ENCODE measurements at places on chromosomes 7 and 10.

- DNase-seq, result no peak
These were observed 281.4 kb upstream of the NFE2L3 start for GRCh38 chr7:25870574-25870973.

GRCh38 chr7:32089678-32090077, 19.5 kb upstream of the PDE1C start:
- DNase-seq, result no peak

DNA sequence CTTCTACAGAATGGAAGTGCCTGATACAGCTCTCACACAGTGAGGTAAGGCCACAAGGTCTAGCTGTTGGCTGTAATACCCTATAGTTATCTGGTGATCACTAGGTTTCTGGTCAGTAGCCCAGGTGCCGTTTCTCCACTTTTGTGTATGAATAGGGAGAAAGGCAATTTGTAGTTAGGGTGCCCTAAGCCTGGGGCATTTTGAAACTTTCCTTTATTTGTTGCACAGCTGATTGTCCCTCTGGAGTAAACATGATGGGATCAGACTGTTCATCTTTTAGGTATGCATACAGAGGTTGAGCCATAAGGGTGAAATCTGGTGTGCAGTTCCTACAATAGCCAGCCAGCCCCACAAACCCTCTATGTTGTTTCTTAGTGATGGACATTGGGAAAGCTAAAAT, 112.4 kb downstream of the ANKRD26 start:
- DNase-seq, result no peak

DNA sequence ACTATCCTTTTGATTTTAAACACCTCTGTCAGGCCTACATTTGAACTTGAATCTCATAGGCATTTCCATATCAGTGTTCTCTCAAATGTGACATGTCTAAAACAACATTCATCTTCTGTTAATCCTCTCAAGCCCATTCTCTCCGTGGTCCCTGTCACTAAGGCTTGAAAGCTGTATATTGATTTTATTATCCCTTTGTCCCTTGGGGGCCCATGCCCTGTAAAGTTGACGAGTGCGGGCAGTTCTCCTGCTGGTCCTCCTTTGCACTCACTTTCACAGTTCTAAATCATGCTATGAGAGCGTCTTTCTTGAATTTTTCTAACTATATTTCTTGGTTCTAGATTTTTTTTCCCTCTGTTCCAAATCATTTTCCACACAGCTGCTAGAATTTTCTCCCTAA, 27.3 kb downstream of the GALNT11 start:
- no peak for DNase-seq

DNA sequence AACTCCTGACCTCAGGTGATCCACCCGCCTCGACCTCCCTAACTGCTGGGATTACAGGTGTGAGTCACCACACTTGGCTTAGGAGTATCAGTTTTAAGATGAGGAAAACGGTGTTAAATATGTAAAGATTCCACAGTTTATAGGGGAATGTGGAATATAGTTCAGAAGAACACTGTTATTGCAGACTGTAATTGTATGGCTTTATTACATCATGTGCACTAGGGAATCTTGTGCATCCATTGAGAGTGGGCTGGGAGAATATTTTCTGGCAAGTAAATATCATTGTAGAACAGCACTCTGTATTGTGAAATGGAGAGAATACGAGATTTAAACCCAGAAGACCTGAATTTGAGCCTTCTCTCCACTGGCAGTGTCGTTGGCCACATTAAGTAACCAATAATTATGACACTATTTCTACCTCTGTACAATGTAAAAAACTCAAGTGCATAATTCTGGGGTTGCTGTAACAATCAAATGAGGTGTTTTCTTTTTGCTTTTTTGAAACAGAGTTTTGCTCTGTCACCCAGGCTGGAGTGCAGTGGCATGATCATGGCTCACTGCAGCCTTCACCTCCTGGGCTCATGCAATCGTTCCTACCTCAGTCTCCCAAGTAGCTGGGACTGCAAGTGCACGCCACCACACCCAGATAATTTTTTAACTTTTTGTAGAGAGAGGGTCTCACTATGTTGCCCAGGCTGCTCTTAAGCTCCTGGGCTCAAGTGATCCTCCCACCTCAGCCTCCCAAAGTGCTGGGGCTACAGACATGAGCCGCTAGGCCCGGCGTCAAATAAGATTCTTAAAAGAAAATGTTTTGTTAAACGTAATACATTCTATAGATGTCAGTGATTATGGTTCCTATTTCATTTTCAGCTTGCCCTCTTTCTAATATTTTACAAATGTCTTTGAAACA, 12.0 kb upstream of the PARD3 start:
- no peak for DNase-seq

- no peak for DNase-seq
These were observed 52.9 kb upstream of the PIK3CG start for GRCh38 chr7:106812027-106812643.

DNA sequence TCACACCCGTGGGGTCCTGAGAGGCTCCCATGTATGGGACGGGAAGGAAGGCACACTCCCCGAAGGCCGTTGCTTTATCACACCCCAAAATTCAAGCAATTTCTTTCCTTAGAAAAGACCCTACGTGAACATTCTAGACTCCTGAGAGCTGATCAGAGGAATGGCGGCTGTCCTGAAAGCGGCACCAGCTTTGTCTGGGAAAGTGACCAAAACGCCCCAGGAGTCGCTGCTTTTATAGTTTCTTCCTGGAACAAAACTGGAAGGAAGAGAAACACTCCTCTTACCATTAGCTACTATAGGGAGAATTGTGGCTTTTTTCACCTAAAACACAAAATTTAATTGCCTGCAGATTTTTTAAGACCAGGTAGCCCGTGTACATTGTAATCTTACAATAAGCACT, 261.8 kb upstream of the RNF32 start:
- no peak for DNase-seq

- no peak for DNase-seq
These were observed 2.0 kb downstream of the EIF3A start for GRCh38 chr10:119078422-119079179.

DNA sequence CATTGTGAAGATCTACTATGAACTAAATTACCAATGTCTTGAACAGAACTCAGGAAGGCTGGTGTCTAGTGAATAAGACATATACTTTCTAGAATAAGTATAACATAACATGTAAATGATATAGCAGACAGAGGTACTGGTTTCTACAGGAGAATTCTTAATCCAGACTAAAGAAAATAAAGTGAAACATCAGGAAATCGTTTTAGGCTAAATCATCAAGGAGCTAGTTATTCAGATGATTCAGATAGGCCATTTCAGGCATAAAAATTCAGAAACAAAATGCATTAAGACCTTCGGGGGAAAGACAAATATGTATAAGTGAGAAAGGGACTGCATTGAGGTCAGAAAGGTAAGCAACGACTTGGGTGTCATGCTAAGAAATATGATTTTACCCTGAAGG, 170.6 kb downstream of the LRRN3 start:
- no peak for DNase-seq

- peak; percentile 71 for DNase-seq
These were observed at the start of gene LHPP for GRCh38 chr10:124461642-124462347. Gene LHPP (plus strand): TSS chr10:124461823. CDS start chr10:124461863, 40 bp downstream.

GRCh38 chr7:82699773-82700186, 256.2 kb upstream of the CACNA2D1 start:
- no peak for DNase-seq

GRCh38 chr7:111329367-111330234, 232.7 kb downstream of the IMMP2L start:
- DNase-seq, result no peak

Data from NK-92 treated with Interleukin-12 subunit alpha and Interleukin-12 subunit beta, amount 100 ng/mL, for 24 hours (cell line).